Tibial nerve (tissue), 4 donors: ENCODE measurements at places on chromosomes 4 and X.

DNA sequence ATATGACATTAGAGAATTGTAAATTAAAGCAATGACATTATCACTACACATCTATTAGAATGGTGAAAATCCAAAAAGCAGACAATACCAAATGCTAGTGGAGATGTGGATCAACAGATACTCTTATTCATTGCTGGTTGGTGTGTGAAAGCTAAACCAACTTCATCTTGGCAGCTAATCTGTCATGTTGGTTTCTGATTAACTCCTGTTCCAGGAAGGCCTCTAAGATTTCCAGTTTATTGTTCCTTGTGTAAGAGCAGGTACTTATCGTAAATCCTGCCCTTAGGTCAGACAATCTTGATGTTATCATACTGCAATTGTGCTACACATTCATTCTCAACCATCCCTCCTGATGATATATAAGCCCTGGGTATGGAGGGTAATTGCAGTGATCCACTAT, 809.0 kb upstream of the DIAPH2 start:
- H3K4me3 ChIP-seq = no peak overlapping the region
- no peaks in the 10 kb centered on the region for H3K4me1 ChIP-seq
- H3K27me3 ChIP-seq = no peaks in the 10 kb centered on the region
- H3K36me3 ChIP-seq = no peaks in the 10 kb centered on the region
- no peak overlapping the region for H3K27ac ChIP-seq
- no peak for DNase-seq

- H3K36me3 ChIP-seq = no peaks in the 10 kb centered on the region
- no peak overlapping the region for H3K27ac ChIP-seq
- H3K27me3 ChIP-seq = no peaks in the 10 kb centered on the region
- H3K4me3 ChIP-seq = no peak overlapping the region
- no peaks in the 10 kb centered on the region for H3K4me1 ChIP-seq
Observed at GRCh38 chrX:129403974-129404669, 119.2 kb downstream of the SMARCA1 start.

GRCh38 chr4:16833722-16834121, 64.7 kb downstream of the LDB2 start:
- H3K4me1 ChIP-seq = no peaks in the 10 kb centered on the region
- no peak for DNase-seq
- no peaks in the 10 kb centered on the region for H3K36me3 ChIP-seq

GRCh38 chr4:60657807-60658206, 542.3 kb upstream of the ADGRL3 start:
- no peak overlapping the region for H3K27ac ChIP-seq
- no peak for DNase-seq
- no peaks in the 10 kb centered on the region for H3K27me3 ChIP-seq
- no peaks in the 10 kb centered on the region for H3K36me3 ChIP-seq
- peak overlapping the region; percentile 12 for H3K4me3 ChIP-seq

DNA sequence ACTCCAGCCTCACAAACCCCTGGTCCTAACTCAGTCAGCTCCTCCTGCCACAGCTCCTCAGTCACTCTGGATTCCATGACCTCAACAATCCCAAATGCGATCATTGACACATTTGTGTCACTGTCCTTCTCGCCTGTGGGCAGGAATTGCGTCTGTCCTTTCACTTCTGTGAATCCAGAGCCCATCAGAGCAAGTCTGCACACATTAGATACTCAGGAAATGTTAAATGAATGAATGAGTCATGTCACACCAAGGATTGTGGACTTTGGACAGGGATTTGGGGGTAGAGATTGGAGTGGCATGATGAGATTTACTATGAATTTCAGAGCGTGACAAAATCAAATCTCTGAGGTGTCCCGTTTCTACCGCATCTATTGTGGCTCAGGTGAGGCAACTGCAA, 11.8 kb upstream of the CLDN24 start:
- no peak overlapping the region for H3K4me3 ChIP-seq
- H3K27ac ChIP-seq = no peak overlapping the region
- H3K4me1 ChIP-seq = no peaks in the 10 kb centered on the region
- no peak for DNase-seq
- no peaks in the 10 kb centered on the region for H3K27me3 ChIP-seq

DNA sequence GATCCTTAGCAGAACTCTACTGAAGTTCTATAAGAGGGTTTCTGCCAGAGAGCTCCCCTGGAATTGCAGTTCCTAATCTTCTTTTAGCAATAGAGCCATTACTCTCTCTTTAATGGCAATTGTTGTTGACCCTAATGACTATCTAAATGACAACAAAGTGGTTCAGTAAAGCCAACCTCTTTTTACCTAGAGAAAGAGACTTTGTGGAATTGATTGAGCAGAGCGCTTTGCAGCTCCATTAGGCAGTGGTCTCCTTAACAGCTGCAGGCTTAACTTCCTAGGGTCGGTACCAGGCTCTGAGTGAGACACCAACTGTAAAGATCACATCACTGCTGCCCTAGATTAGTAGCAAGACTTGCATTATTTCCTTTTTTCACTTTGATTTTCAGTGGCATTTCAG, 1472.9 kb upstream of the TENM3 start:
- no peak overlapping the region for H3K27ac ChIP-seq
- no peaks in the 10 kb centered on the region for H3K27me3 ChIP-seq
- H3K36me3 ChIP-seq = no peaks in the 10 kb centered on the region
- no peaks in the 10 kb centered on the region for H3K4me1 ChIP-seq

DNA sequence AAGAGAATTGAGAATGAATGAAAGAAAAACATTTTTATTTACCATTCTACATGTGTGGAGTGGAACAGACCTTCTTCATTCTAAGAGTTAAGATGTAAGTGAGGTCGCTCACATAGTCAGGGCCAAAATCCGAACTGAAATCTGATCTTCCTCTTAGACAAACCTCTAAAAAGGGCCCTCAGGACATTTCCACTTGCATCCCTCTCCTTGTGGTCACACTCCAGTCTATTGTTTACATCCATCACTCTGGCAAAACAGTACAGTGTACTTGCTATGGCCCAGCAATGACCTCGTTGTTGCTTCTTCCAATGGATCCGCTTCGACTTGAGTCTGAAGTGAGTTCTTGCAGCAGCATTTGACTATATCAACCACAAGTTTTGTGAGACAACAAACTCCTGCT, 54.2 kb downstream of the MOSPD2 start:
- H3K4me3 ChIP-seq = no peak overlapping the region
- H3K4me1 ChIP-seq = no peaks in the 10 kb centered on the region
- no peaks in the 10 kb centered on the region for H3K27me3 ChIP-seq
- no peak overlapping the region for H3K27ac ChIP-seq
- DNase-seq = no peak
- no peaks in the 10 kb centered on the region for H3K36me3 ChIP-seq

DNA sequence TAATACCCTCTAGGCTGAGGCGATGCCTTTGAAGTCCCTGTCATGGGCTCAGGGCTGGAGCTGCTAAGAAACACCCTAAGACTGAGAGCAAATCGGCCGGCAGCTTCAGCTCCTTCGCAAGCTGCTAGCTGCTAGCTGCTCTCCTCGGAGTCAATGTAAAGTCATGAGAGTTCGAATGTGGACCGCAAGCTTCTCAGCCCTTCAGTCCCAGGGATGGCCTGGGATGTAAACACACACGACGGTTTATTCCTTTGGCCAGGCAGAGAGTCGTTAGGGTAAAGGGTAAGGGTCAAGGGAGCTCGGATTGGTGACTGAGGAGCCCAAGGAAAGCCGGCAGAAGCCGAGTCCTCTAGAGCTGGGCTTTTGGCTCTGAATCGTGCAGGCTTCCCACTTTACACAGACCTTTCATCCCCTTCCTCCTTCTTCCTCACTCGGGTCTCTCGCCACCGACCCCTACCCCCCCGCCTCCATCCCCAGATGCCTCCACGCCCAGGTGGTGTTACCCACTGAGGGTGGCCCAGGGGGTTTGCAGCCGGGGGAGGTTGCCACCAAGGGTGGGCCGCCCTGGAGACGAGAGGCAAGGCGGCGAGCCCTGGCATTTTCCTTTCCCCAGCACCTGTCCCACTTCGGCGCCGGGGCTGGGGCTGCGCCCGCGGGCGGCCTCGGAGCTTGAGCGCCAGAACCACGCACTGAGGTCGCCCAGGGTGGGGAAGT, 3.1 kb upstream of the BCORL1 start:
- no peaks in the 10 kb centered on the region for H3K4me1 ChIP-seq
- peak overlapping the region; percentile 76 for H3K27ac ChIP-seq
- no peaks in the 10 kb centered on the region for H3K27me3 ChIP-seq
- H3K36me3 ChIP-seq = no peaks in the 10 kb centered on the region
- no peak overlapping the region for H3K4me3 ChIP-seq
- no peak for DNase-seq

DNA sequence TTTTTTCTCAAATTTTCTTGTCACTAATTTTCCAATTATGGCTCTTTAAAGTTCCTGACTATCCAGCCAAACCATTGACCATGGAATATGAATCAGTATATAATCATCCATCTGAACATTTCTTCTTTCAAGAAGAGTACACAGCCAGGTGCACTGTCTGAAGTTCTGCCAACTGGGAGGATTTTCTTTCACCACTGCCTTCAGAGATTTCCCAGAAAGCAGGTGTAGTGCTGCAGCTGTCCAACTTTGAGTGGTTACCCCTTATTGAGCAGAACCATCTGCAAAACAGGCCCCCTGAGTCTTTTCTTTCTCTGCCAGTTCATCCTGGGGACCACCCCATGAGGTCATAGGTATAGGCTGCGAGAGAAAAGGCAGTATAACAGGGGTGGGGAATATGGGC, 1213.2 kb downstream of the RAPGEF2 start:
- no peaks in the 10 kb centered on the region for H3K36me3 ChIP-seq
- no peaks in the 10 kb centered on the region for H3K27me3 ChIP-seq
- no peaks in the 10 kb centered on the region for H3K4me1 ChIP-seq
- no peak overlapping the region for H3K4me3 ChIP-seq

GRCh38 chrX:52166840-52167239, 17.8 kb upstream of the MAGED4 start:
- no peak for DNase-seq
- H3K27ac ChIP-seq = no peak overlapping the region
- H3K36me3 ChIP-seq = no peaks in the 10 kb centered on the region
- no peaks in the 10 kb centered on the region for H3K4me1 ChIP-seq
- no peak overlapping the region for H3K4me3 ChIP-seq

DNA sequence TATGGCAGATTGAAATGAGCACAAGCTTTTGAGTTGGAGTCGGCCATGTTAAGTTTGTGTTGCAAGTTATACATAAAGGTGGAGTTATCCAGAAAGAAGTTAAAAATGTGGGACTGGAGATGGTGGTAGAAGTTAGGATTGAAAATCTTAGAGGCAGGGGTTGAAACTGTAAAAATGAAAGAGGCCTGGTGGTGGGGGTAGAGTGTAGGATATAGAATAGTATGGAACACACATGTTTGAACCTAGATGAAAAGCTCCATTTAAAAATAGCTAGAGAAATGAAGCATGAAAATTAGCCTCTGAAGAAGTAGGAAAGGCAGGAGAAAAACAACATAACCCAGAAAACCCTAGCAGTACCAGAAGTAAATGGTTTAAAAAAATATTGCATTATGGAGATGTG, 131.8 kb upstream of the ENPEP start:
- H3K4me1 ChIP-seq = no peaks in the 10 kb centered on the region
- no peak overlapping the region for H3K27ac ChIP-seq
- H3K27me3 ChIP-seq = no peaks in the 10 kb centered on the region

- no peaks in the 10 kb centered on the region for H3K27me3 ChIP-seq
- no peaks in the 10 kb centered on the region for H3K36me3 ChIP-seq
- H3K4me1 ChIP-seq = no peaks in the 10 kb centered on the region
- H3K4me3 ChIP-seq = no peak overlapping the region
- no peak overlapping the region for H3K27ac ChIP-seq
- no peak for DNase-seq
Observed at GRCh38 chr4:8703857-8704495, 111.4 kb downstream of the CPZ start.

DNA sequence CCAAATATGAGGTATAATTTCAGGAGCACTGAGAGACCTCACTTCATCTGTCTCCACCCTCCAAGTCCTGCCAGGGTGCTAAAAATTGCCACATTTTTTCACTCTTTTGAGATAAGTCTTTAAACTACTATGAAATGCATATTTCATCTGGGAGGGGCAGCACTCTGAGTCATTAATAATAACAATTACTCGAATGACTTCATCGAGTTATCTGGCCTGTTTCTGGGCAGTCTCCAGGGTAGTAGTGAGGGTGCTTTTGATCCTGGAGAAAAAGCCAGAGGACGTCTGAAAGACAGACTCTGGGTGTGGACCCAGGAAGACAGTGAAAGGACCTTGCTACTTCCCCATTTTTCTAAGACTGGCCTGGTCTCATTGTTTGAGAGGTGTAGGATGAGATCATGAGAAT, 42.3 kb upstream of the SRD5A3 start:
- no peak for DNase-seq
- no peaks in the 10 kb centered on the region for H3K4me1 ChIP-seq
- no peaks in the 10 kb centered on the region for H3K27me3 ChIP-seq
- no peak overlapping the region for H3K27ac ChIP-seq
- H3K4me3 ChIP-seq = no peak overlapping the region

DNA sequence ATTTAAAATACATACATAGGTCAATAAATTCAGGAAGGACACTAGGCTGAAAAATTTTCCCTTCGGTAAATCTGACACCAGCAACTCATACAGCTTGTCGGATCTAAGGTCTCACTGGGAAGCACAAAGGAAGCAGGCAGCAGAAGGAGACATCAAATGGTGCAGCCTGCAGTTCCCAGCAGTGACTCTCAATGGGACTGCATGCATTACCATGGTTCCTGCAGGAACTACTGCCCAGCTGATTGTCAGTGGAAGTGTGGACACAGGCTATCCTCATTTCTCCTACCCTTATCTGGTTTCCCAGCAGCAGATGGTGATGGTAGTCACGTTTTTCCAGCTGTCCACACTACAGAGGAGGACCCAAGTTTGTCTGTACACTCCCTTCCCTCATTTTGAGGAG, 113.3 kb downstream of the PPP1R2C start:
- H3K4me1 ChIP-seq = no peaks in the 10 kb centered on the region
- H3K27me3 ChIP-seq = no peaks in the 10 kb centered on the region
- no peaks in the 10 kb centered on the region for H3K36me3 ChIP-seq
- DNase-seq = no peak

DNA sequence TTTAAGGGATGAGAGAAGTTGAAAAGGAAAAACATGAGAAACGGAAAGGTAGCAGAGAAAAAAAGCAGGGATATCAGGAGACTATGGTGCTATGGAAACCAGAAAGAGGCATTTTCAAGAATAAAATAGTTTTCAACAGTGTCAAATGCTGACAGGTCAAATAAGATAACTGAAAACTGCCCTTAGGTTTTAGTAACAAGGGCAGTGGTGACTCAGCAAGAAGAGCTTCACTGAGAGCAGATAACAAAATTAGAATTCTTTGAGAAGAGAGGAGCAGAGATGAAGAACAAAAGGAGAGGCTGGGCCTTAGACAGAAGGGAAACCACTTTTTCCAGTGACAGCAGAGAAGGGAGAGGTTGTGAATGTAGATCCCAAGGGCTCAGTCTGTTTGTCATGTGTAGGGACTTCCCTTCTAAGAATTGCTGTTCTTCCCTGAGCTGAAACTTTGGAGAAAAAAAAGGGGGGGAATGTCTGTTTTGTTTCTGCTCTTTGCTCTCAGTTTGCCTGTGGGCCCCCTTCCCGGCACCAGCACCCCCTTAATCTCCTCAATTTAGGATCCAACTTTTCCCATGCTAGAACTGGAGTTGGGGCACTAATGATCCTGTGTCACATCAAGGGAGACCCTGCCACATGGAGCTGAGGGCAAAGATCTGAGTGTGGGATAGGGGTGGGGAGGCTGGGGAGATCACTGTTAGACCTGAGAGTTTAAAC, 26.8 kb upstream of the MAGEA10 start:
- no peak overlapping the region for H3K27ac ChIP-seq
- H3K27me3 ChIP-seq = no peaks in the 10 kb centered on the region
- no peaks in the 10 kb centered on the region for H3K4me1 ChIP-seq
- no peak for DNase-seq
